Thymus (tissue), 14 donors: ENCODE measurements at places on chromosomes 1 and 21. TPM values are rescaled to one million over a fixed set of nuclear protein-coding genes. Genes with fewer than 3 reads are reported as not detected.

Gene MCM3AP
- 38.1 TPM for total RNA-seq

Gene KLHDC7A
- 0.14 TPM for total RNA-seq

Gene CHIA
- 0.05 TPM for total RNA-seq

Gene CFHR4
- total RNA-seq, result 0.19 TPM

Gene SAMSN1
- 42.9 TPM for total RNA-seq

Gene OR13G1
- not detected for total RNA-seq

Gene FASLG
- total RNA-seq, result 0.71 TPM

Gene OPRD1
- 0.05 TPM for total RNA-seq

Gene CA6
- total RNA-seq, result 1.5 TPM

Gene STUM
- 0.80 TPM for total RNA-seq

Gene RSRP1
- 126 TPM for total RNA-seq

Gene RASSF5
- 73.4 TPM for total RNA-seq

Gene RNU1-2
- 17,380 TPM for total RNA-seq

Gene DISP3
- 0.28 TPM for total RNA-seq

Gene ZSWIM5
- 0.24 TPM for total RNA-seq

Gene ITLN2
- 0.38 TPM for total RNA-seq

Gene TUFT1
- 2.1 TPM for total RNA-seq

Gene KIAA1614
- total RNA-seq, result 0.94 TPM

Gene RPL11
- total RNA-seq, result 3,178 TPM

Gene ATP5PF
- total RNA-seq, result 128 TPM

Gene FAM72A
- total RNA-seq, result 8.5 TPM

Gene SLC25A34
- total RNA-seq, result 0.42 TPM

Gene TAL1
- total RNA-seq, result 1.5 TPM

Gene TTC22
- total RNA-seq, result 3.0 TPM

Gene GJA8
- not detected for total RNA-seq

Gene IL19
- 0.28 TPM for total RNA-seq

Gene CRYZL1
- 18.4 TPM for total RNA-seq

Gene IL22RA1
- total RNA-seq, result not detected

Gene DCST1
- total RNA-seq, result not detected

Gene ATG4C
- total RNA-seq, result 11.5 TPM

Gene ZNF648
- under 0.01 TPM for total RNA-seq

Gene IGSF8
- total RNA-seq, result 15.6 TPM

Gene AGMAT
- 3.8 TPM for total RNA-seq

Gene CRYAA
- total RNA-seq, result not detected

Gene OR2L2
- total RNA-seq, result under 0.01 TPM

Gene SH2D2A
- 17.9 TPM for total RNA-seq

Gene PGBD5
- 2.1 TPM for total RNA-seq

Gene TAF13
- total RNA-seq, result 14.8 TPM

Gene SH2D5
- total RNA-seq, result 0.14 TPM

Gene LCE1B
- not detected for total RNA-seq

Gene UMODL1
- 1.7 TPM for total RNA-seq

Gene SELE
- total RNA-seq, result 2.8 TPM

Gene RIPK4
- 12.6 TPM for total RNA-seq

Gene PTPN22
- 51.1 TPM for total RNA-seq

Gene WRAP73
- total RNA-seq, result 19.7 TPM

Gene FOXJ3
- 20.8 TPM for total RNA-seq

Gene CASP9
- total RNA-seq, result 5.6 TPM

Gene PAQR6
- 0.61 TPM for total RNA-seq

Gene IVL
- total RNA-seq, result 0.57 TPM
